ENCODE measurements at places on chromosomes 6 and 20.

DNA sequence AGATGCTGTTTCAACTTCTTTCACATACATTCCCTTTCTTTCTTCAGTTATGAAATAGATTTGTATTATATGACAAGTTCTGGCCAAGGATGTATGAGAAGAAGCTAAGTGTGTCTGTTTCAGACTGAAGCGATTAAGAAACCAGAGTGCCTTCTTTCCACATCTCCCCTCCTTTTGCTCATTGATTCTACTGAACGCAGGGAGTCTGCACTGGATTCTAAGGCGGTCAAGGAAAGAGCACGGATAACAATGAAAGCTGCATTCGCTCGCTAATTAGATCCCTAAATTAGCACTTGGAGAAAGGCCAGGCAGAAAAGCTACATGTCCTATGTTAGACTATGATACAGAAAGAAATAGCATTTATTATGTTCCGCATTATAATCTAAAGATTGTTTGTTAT, 267.7 kb downstream of the HAO1 start:
- DNase-seq, result no peak

DNA sequence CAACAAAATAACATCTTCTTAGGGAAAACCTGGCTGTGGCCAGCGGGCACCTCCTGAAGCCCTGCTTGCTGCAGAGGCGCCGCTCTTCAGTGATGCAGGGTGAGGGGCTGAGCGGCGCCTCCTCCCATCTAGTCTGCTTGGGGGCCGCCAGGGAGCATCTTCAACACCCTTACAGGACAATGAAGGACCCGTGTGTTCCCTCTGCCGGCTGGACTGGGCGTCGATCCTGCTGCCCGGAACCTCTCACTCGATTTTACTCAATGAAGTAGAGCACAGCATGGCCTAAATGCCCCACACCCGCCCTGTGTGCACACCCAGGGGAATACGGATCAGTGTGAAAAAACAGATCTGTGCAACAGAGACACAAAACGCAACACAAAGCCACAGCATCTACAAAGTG, 28.5 kb upstream of the MPC1 start:
- DNase-seq, result no peak

DNA sequence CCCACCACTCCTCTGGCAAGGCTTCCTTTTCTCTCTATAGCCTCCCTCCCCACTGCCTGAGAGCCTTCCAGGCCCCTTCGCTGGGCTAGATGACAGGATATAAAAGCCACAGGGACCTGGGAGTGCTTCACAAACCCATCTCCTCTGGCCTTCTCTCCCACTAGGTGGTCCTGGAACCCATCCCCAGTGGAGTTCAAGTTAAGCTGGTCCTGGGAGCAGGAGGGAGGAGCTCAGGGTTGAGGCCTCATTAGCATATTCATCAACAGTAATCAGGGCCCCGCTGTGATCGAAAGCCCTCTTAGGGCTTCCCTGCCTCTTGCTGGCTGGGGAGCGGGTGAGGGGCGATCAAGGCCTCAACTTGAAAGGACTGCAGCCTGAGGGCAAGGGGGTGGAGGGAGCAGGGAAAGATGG, 9.1 kb downstream of the EBF4 start:
- no peak for DNase-seq

- no peak for DNase-seq
Observed at GRCh38 chr6:39263303-39264037, 34.2 kb upstream of the KCNK5 start.

DNA sequence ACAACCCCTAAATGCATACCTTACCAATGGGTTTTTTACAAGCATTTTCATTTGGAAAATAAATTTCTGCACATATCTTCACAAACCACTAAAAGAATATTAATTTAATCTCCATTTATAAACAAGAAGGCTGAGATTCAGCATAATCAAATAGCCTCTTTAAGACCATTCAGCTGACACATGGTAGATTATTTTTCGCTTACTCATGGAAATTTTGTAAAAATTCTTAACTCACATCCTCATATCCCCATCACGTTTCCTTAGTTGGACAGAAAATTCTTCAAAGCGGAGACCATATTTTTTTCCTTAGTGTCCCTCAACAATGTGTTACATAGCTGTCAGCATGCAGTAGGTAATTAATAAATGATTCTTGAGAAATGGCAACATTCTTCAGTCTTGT, 439.6 kb upstream of the PTCHD4 start:
- no peak for DNase-seq

- peak; percentile 4 for DNase-seq
Observed at GRCh38 chr6:137033828-137034227, 10.9 kb downstream of the IL20RA start.

- no peak for DNase-seq
Observed at GRCh38 chr6:127641905-127642304, 64.9 kb downstream of the C6orf58 start.

DNA sequence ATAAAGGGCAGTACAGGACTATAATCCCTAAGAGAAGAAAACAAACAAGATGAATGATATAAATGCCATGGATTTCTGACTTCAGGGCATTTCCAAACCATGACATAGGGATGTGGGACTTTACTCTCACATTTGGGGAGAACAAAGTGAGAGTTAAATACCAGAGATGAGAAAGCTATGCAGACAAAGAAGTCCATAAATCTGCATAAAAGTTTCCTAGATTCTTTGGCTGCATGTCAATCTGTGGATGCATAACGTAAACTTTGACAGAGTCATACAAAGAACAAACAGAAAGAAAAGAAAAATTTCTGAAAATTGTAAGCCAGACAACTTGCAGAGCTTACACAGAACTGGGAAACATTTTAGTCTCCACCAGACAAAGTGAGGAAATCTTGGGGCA, 11.7 kb downstream of the EPM2A start:
- no peak for DNase-seq

- no peak for DNase-seq
Observed at GRCh38 chr20:48738399-48739304, 89.1 kb downstream of the PREX1 start.

DNA sequence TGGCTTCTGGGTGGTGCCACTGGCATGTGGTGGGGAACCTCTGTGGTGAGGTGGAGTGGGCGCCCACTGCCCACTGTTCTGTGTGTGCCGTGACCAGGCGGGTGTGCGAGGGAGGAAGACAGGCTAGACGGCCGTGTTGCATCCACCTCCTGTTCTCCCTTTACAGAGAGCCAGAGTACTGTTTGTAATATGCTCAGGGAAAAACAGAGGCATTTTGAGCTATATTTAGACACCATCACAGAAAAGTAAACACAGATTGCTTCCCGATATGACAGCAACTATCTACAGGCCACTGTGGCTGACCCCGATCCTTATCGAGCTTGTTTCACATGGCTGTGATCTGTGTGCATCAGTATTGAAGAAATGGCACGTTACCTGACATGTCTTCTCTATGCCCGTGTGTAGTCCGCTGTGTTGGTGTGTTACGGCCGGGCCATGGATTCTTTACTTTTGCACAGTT, 45.6 kb downstream of the ARID1B start:
- DNase-seq, result no peak

DNA sequence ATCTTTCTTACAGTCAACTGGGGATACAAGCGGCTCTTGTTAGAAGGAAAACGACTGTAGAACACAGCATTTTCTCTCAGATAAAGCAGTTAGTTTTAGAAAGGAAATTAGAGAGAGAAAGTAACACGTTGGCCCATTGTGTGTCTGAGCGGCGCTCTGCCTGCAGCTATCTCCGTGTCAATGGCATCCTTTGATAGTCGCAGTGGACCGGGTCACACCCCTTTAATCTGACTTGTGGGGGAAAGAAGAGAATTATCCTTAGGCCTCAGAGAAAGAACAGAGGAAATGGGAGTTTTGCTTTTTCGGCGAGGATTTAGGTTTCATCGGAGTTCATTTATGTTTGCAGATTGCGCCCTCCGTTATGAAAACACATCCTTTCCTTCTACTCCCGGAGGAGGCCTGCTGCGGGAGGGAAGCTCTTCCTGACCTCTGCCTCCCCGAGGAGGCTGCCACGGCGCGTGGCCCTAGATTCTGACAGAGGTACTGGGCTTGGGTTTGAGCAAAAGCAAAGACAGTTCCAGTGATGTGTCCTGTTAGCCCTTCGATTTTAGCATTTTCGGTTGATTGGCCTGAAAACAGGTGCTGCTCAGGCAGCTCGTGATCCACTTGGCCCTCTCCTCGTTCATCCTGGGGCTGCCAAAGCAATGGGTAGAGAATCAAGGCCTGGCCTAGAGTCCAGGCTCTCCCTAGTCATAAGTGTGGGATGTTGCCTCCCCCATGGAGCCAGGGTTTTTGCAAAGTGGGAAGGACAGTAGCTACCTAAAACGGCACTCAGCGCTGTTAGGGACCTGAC, 74.9 kb downstream of the ZDHHC14 start:
- DNase-seq, result no peak

DNA sequence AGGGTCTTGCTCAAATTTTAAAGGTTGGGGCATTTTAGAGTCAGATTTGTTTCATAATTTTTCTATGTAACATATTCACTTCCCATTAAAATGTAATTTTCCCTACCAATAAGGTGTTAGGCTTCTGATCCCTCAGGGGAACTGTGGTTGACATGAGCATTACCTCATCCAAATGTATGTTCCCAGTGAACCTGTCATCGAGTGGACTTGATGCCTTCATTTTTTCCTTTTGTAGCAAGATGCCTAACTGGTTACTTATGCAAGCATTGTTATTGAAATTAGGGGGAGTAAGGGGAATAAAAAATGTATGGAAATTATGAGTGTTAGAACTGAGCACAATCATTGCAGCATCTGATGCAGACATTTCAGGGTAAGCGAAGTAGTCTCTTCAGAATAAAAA, 360.5 kb downstream of the BCKDHB start:
- no peak for DNase-seq

GRCh38 chr6:107102414-107102805, 12.9 kb downstream of the BEND3 start:
- no peak for DNase-seq

Data from activated CD8-positive, alpha-beta memory T cell treated with anti-CD3 and anti-CD28 coated beads for 1 hour (primary cell).